ENCODE measurements at places on chromosomes 3 and 15.

- DNase-seq: no peak
These were observed 1.4 kb downstream of the LCTL start for GRCh38 chr15:66564136-66565041.

- no peak for DNase-seq
These were observed 154.4 kb upstream of the HES1 start for GRCh38 chr3:193981504-193981903.

DNA sequence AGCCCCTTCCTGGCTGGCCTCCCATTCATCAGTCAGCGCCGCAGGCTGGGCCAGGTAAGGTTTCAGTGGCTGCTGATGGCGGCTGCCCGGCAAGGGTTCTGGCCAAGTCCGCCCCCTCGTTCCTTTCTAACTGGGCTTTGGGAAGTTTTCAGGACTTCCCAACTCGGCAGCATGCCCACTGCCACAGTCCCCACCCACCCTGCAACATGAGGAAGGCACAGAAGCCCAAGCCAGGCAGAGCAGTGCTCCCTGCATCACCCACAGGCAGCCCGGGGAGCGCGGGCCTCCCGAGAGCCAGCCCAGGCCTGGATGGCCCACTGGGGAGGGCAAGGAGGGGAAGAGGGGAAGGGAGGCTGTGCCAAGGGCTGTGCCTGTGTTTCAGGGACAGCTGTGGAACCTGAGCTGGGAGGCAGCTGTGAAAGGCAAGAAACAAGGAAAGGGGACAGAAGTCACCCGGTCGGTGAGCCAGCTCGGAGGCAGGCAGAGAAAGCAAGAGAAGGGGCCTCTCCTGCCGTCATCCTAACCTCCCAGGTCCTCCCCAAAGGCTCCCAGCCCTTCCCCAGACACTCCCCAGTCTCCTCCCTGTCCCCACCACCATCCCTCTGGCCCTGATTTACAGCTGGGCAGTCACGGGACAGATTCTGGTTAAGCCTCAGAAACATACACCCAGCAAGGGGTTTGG is 73.9 kb downstream of the CPN2 start:
- no peak for DNase-seq

GRCh38 chr3:110562621-110563020 is 509.0 kb upstream of the NECTIN3 start:
- DNase-seq: no peak

DNA sequence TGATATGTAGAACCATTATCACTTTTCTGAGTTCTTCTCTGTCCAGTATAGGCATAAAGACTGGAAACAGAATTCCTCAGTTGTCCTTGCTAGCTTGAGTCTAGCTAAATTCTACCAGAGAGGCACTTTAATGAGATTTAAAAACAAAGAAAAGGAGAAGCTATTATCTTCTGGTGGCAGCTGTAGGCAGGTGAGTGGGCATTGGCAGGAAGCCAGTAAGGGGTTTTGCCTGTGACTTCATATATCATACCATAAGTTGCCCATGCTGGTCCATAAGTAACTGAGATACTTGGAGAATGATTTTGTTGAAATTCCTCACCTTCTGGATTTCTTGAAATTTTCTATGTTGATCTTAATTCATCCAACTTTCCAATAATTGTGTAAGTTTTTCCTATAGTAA is 402.3 kb upstream of the TGFBR2 start:
- DNase-seq: no peak

DNA sequence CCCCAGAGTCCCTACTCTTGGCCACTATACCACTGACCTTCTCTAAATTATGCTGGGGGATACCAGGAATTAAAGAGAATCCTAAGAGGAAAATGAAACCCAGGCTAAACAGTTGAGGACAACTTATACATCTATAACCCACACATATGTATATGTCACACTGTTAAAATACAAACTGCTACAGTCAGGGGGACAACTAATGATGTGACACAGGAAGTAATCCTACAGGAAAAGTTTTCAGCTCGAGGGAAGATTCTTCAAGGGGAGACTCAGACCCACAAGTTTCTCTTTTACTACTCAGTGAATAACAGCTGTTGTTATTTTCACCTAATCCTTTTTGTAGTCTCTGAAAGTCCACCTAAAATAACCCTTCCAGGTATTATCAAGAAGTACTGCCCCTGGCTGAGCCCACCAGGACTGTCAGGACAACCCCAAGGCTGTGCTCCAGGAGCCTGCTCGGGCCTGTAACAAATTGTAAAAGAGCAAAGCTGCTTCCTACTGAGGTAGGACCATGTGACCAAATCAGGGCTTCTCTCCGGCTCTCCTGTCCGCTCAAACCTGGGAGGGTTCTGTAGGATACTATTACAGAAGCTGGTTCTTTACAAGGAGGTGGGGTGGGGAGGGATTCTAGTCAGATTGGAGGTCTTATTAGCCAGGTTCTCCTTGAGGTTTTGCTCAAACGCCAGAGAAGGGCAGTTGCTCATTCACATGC is 91.6 kb downstream of the SRGAP3 start:
- DNase-seq: no peak

DNA sequence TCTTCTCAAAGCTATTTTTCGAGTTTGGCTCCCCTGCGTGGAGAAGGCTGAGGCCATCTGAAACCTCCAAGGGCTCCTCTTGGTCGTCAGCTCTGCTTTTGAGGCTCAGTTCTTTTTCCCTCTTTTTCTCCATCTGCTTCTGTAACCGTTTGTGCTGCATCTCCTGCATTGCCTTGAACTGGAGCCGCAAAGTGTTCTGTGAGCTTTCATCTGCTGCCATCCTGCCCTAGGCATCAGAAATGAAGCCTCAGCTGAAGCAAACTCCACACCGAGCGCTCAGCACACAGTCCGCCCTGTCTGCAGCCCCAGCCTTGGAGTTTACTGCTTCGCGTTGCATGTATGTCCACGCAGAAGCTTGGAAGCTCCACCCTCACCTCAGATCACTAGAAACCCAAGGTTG is 14.9 kb downstream of the CCDC13 start:
- no peak for DNase-seq

- DNase-seq: no peak
These were observed 18.0 kb downstream of the LRRK1 start for GRCh38 chr15:100937171-100937570.

GRCh38 chr3:43707266-43707665 is 16.5 kb downstream of the ABHD5 start:
- DNase-seq: no peak

- no peak for DNase-seq
These were observed 235.7 kb downstream of the SATB1 start for GRCh38 chr3:18189282-18190050.

DNA sequence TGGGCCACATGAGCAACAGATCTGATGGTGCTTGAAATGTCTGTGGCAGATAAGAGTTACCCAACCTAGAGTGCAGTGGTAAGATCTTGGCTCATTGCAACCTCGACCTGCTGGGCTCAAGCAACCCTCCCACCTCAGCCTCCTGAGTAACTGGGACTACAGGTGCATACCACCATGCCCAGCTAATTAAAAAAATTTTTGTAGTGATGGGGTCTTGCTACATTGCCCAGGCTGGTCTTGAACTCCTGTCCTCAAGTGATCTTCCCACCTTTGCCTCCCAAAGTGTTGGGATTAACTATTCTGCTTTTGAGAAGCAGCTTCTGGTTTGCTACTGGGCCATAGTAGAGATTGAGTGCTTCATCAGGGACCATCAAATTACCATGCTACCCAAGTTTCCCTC is 2.9 kb upstream of the TARS3 start:
- no peak for DNase-seq

GRCh38 chr15:28952666-28953491 is 67.1 kb downstream of the APBA2 start:
- DNase-seq: no peak

- no peak for DNase-seq
These were observed 304.4 kb upstream of the TGFBR2 start for GRCh38 chr3:30302027-30302426.

DNA sequence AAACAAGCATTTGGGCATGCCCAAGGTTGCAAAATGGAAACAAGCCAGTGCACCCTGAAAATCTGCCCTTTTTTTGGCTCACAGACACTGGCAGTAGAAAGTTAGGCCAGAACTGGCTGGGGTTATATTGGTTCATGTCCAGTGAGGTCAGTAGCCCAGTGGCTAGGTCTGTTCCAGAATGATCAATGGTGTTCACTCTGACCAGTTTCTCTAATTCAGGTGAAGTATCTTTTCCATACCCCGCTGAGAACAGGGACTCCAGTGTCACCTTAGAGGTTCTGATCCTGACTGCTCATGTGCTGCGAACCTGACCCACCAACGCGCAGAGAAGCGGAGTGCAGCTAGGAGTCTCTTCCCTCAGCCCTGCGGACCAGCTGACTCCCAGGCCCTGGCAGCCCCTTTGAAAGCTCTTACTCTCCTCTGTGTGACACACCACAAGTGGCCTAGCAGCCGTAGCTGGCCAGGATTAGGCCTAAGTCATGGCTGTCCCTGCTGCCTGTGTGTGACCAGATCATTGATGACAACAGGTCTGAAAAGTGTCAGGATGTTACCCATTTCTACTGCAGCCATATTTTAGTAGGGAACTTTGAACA is 123.5 kb downstream of the GHSR start:
- no peak for DNase-seq

DNA sequence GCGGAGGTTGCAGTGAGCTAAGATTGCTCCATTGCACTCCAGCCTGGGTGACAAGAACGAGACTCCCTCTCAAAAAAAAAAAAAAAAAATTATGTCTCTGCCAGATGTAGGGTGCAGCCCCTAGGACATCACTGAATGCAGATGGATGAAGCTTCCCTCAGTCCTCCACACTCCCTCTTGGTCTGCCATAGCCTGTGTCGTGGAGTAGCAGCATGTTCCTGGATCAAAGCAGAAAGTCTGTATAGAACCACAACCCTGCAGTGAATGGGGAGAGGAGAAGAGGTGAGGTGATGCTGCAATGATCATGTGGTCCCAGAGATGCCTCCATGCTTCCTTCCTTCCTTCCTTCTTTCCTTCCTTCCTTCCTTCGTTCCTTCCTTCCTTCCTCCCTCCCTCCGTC is 15.3 kb upstream of the LAMB2 start:
- DNase-seq: no peak

DNA sequence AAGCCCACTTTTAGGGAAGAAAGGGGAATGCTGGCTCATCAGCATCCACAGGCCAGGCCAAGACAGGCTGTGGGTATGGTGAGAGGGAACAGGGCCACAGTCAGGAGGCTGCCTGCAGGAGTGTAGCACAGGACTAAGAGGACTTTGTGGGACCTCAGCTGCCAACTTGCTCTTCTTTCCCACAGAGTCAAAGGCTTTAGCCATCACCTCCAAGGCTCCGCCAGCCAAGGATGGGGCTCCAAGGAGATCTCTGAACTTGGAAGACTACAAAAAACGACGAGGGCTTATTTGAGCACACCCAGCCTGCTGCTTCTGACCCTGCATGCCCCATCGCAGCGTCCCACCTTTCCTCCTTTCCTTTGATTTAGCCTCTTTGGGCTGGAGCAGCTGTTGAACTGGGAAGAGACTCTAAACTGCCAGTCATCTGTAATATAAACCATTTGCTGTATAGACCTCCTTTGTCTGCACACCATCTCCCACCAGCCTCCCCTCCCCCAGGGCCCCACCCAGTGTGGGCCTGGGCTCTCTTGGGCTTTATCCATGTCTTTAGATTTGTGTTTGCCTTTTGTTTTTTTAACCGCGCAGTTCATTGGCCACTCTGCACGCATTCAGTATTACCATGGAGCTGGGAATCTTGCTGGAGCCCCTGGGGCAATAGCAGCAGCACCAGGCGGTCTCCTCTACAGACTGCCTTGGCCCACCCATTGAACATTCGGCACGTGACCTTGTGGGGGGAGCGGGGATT is 13.1 kb upstream of the ITPKA start:
- DNase-seq: no peak

- DNase-seq: no peak
These were observed 159.4 kb upstream of the CHRM5 start for GRCh38 chr15:33808720-33809457.

DNA sequence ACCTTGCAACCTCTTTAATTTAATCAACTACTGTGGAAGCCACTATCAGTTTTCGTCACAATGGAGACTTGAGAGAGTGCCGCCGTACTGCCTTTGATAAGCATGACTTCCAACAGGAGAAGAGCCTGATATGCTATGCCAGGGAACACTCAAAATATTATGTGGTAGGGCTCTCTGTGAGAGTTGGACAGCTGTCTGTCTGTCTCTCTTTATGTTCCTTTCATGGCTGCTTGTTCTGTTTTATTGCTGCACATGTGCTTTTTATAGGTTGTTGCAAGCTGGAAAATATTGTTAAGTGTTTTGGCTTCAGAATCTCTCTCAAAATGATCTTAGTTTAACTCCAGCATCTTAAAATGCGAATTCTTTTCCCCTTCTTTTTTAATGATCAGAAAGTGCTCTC is 249.4 kb upstream of the RARB start:
- DNase-seq: no peak

DNA sequence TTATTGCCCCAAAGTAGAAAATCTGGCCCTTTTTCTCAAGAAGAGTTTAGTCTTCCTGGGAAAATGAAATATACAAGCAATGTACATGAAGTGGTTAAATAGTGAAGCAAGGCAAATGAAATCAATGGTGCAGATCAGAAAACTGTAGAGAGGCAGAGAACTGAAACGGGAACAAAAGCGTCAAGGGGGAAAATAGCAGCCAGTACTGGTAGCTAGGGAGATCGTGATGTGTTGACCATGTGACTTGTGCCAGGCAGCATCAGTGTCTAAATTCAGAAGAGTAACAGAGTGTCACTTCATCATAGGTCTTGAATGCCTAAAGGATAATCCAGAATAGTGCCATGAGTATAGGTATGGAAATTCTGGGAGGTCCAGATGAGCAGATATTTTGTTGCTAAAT is 163.1 kb downstream of the CHL1 start:
- DNase-seq: no peak

- DNase-seq: peak; percentile 74
These were observed 58.5 kb downstream of the CMSS1 start for GRCh38 chr3:99875929-99876841.

- no peak for DNase-seq
These were observed 171.5 kb downstream of the IL5RA start for GRCh38 chr3:2938711-2939110.

- DNase-seq: no peak
These were observed 2.9 kb upstream of the CAV3 start for GRCh38 chr3:8730656-8731055.

DNA sequence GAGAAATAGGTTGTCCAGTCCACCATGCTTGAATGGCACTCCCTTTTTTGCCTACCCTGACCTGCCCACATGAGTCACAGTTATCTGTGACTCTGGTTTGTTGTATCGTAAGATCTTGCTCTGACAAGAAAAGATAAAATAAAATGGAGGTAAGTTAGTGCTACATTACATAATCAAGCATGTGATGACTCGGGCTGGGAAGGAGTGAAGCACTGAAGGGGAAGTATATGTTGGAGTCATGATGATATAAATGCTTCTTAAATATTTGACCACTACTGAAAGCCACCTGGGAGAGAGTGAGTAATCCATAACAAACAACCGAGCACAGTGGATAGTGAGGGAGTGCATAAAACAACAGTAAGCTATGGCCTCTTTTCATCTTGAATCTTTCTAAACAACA is 124.4 kb downstream of the SHOX2 start:
- no peak for DNase-seq

GRCh38 chr15:80942266-80942665 is 47.4 kb downstream of the MESD start:
- no peak for DNase-seq

- no peak for DNase-seq
These were observed 12.3 kb downstream of the RHOA start for GRCh38 chr3:49399461-49399860.

- DNase-seq: no peak
These were observed 109.8 kb downstream of the RPL22L1 start for GRCh38 chr3:170760174-170760526.
